Sigmoid colon (tissue), 7 donors: ENCODE measurements at places on chromosomes 6 and 20.
A peak's percentile ranks its signal among the peaks of the same experiment; 100 is the strongest.

GRCh38 chr20:51393571-51393970 lies 148.9 kb downstream of the NFATC2 start:
- DNase-seq, result no peak

- peak; percentile 91 for DNase-seq
Observed at GRCh38 chr20:34872622-34873224, at the start of gene GGT7. Gene GGT7 (minus strand): TSS chr20:34872856. CDS start chr20:34872815, 41 bp downstream.

DNA sequence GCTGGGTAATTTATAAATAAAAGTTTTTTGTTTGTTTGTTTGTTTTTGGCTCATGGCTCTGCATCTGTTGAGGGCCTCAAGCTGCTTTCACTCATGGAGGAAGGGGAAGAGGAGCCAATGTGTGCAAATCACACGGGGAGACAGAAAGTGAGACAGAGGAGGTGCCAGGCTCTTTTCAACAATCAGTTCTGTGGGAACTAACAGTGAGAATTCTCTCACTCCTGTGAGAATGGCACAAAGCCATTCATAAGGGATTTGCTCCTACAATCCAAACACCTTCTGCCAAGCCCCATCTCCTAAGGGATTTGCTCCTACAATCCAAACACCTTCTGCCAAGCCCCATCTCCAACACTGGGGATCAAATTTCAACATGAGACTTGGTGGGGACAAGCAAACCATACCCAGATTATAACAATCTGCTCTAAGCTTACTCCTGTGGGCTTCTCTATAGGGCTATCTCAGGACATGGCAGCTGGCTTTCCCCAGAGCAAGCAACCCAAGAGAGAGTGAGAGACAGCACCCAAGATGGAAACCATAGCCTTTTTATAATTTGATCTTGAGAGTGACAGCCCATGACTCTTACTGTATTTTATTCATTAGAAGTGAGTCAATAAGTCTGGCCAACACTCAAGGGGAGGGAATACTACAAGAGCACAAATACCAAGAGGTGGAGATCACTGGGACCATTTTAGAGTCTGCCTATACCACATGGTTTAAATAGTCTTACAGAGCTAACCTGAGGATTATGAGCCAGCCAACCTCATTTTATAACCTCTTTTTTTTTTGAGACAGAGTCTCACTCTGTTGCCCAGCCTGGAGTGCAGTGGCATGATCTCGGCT lies 22.8 kb upstream of the LRRC1 start:
- no peak for DNase-seq

DNA sequence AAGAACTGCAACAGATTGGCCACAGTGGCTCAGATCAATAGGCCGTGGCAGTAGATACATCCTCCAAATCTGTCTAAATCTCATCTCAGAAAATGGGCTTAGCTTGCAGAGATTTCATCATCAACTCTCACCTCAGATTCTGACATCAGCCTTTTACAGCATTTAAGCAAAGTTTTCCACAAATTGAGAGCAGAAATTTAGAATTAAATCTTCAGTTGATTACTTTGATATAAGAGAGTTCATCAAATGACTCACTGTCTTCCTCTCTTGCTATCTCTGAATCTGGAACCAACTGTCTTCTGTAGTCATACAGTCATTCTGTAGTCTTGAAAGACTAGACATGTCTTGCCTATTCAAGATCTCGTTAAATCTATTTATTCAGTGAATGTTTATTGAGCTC lies 45.2 kb upstream of the CTAGE9 start:
- no peak for DNase-seq

- DNase-seq, result no peak
Observed at GRCh38 chr20:43996240-43996930, 81.7 kb downstream of the TOX2 start.

DNA sequence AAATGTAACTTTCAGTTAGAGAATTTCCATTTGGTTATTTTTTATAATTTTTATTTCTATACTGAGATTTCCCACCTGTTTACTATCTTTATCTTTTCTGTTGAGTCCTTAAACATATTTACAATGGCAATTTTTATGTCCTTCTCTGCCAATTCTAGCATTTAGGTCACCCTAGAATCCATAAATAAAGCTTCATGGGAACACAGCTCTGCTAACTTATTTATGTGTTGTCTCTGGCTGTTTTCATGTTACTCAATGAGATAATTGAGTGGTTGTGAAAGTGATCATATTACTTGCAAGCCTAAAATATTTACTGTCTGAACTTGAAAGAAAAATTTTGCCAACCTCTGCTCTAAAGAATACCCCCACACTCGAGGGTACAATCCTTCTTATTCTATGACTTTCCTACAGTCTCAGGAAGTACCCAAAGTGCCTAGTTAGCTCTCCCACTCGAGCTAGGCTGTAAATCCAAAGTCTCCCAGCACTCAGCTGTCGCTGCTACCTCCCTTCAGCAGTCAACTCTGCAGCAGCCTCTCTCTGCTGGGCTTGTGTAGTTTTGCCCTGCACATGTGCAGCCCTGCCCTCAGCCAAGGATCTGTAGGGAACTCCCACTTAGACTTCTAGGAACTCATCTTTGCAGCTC lies 53.5 kb upstream of the GCLC start:
- no peak for DNase-seq

DNA sequence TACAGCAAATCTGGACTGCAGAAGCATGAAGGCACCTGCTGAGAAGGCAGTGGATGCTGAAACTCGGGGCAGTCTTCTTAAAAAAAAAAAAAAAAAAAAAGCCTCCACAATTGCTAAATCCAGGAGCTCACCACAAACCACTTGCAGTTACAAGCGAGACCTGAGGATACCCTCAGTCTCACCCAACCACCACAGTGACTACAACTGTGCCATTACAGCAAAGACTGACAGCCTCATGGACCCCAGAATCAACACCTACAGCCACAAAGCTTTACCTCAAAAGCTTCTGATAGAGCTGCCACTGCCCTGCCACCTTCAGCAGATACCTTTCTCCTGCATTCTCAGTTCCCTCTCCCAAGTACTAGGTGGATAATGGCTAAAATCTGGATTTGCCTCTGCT lies 9.0 kb downstream of the COL21A1 start:
- DNase-seq, result no peak

DNA sequence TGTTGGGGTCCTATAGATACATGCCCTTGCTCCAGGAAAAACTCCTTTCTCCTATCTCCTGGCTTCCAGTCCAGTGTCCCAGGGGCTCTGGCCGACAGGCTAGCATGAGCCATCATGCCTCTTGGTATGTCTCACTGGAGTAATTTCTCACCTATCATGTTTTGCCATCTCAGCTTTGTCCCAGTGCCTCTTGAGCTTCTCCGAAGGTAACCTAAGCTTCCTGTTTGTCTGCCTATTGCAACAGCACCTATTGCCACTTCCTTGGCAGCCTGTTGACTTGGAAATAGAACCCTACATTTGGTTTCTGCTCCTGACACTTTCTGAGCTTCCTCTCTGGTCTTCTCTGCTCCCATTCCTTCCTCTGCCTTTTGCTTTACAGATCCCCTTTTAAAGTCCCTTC lies 197.7 kb downstream of the KCNQ5 start:
- DNase-seq, result no peak

DNA sequence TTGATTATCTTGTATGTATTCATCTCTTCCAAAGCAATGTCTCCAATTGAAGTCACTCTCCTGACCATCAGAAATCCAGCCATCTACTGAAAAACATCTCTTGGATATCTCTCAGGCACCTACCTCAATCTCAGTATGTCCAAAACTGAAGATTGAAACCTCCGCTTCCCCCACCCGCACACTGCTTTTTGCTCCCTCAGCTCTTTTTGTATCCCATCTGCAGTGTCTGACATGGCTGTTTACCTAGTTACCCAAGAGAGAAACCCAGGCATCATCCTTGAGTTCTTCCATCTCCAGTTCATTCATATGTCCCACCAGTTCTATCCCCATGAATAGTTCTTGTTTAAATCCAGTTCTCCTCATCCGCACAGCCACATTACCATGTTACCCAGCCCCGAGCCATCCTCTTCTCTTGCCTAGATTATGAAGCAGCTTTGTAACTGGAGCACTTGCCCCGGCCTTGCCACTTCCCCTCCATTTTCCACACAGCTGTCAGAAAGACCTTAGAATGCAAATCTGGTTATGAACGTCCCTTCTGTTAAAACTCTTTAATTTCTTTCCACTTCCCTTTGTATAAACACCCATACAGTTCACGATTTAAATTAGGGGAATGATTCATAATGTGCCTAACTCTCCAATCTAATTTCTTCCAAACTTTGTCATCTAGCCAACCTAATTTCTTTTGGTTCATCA lies 40.5 kb upstream of the GCLC start:
- DNase-seq, result no peak

GRCh38 chr6:49299279-49299678 lies 163.8 kb downstream of the MMUT start:
- DNase-seq, result no peak

GRCh38 chr6:121435444-121436069 lies at the start of gene GJA1:
Gene GJA1 (plus strand): TSS chr6:121435646. CDS start chr6:121446848, 11,202 bp downstream.
- no peak for DNase-seq

GRCh38 chr6:166079841-166080240 lies 87.8 kb downstream of the TBXT start:
- no peak for DNase-seq

- no peak for DNase-seq
Observed at GRCh38 chr6:25312703-25313102, 33.5 kb downstream of the CARMIL1 start.

DNA sequence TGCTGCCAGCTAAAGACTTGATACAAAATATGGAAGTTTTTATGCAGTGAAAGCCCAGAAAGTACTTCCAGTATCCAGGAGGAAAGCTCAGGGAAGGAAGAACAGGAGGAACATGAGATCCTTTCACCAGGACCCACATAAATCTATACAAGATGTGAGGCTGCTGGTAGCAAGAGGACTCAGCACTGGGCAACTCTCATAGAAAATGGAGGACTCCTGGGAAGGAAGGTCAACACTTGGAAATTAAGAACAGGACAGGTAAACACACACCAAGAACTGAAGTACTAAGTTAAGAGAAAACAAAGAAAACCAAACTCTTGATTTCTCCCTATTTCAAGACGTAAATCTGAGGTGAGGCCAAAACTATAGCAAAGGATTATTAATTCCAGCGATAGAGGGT lies 220.5 kb upstream of the HSF2 start:
- DNase-seq, result no peak

DNA sequence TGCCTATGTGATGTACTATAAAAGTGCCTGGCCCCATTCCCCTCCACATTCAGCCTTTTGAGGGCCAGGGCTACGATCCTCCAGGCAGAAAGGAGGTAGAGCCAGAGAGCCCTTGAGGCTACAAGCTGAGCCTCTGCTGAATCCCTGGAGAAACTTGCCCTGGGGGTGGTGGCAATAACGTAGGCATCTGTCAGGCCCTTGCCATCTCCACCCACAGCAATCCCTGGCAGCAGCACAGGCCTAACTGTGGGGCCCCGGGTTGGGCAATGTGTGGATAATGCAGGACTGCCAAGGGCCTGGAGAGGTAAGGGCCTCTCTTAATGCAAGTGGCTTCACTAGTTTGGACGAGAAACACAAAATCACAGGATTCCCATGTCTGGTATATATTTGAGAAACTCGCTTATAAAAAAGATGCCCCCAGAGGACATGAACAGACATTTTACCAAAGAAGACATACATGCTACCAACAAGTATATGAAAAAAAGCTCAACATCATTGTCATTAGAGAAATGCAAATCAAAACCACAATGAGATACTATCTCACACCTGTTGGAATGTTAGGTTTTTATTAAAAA lies 99.0 kb downstream of the QRSL1 start:
- DNase-seq, result no peak

- no peak for DNase-seq
Observed at GRCh38 chr6:28809947-28810658, 113.7 kb downstream of the TRIM27 start.

DNA sequence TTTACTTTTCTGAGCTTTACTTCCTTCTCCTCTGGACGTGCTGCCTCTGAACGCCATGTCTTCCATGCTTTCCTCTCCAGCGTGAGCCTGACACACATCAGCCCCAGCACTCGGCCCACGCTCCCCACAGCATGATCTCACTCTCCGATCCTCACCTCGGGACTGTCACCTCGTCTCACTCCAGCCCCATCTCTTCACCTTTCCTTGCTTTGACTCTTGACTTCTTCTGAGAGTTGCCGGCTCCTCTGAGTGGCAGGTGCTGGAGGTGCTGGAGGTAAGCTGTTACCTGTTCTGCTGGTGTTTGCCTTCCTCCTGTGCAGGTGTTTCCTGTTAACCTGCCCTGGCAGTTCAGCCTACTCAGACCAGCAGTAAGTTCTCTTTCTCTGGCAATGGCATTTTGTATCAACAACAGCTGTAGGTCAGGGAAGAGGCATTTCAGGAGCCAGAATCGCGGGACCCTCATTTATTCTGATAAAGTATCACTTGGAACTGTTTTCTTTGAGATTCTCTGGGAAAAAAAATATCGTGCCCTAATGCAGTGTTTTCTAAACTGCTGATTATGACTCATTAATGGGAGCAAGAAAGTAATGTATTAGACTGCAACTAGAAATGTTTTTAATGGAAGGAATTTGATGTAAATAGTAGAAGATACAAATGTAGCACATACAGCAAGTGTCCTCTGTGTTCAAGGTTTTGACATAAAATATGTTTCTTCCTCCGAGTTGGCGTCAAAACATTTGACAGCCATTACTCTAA lies 106.5 kb downstream of the ARID1B start:
- no peak for DNase-seq

DNA sequence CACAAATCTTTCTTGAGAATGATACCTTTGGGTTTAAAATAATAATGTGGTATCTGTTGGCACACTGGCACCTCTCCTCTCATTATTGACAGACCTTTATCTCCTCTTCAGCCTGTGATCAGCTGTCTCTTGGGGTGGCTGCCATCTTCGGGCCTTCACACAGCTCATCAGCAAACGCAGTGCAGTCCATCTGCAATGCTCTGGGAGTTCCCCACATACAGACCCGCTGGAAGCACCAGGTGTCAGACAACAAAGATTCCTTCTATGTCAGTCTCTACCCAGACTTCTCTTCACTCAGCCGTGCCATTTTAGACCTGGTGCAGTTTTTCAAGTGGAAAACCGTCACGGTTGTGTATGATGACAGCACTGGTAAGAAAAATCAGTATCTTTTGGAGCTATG lies 232.8 kb downstream of the GRIK2 start:
- DNase-seq, result no peak

GRCh38 chr6:46850792-46851191 lies 57.6 kb downstream of the MEP1A start:
- DNase-seq, result no peak

DNA sequence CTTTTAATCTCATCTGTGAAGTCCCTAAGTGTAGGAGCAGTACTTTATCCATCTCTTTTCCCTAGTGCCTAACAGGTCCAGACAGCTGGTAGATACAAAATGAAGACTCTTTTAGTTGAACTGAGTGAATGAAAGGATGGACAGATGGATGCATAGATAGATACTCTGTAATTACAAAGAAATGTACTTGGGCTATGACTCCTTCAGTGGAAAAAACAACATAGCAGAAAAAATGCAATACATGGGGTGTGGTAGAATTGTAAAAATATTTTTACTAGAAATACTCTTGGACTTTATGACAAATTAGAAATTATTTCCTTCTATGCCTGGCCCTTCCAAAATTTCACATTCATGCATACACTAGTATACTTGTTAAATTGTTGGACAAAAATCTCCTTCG lies 29.3 kb downstream of the KCNQ5 start:
- DNase-seq, result no peak

- no peak for DNase-seq
Observed at GRCh38 chr6:95804847-95805541, 210.8 kb upstream of the FUT9 start.

GRCh38 chr20:62808211-62808865 lies 3.7 kb downstream of the OGFR start:
- no peak for DNase-seq

- DNase-seq, result no peak
Observed at GRCh38 chr6:105616521-105616920, 213.6 kb upstream of the PREP start.
